Globus pallidus (tissue), 1 donor: ENCODE measurements at places on chromosomes 1 and 21.

DNA sequence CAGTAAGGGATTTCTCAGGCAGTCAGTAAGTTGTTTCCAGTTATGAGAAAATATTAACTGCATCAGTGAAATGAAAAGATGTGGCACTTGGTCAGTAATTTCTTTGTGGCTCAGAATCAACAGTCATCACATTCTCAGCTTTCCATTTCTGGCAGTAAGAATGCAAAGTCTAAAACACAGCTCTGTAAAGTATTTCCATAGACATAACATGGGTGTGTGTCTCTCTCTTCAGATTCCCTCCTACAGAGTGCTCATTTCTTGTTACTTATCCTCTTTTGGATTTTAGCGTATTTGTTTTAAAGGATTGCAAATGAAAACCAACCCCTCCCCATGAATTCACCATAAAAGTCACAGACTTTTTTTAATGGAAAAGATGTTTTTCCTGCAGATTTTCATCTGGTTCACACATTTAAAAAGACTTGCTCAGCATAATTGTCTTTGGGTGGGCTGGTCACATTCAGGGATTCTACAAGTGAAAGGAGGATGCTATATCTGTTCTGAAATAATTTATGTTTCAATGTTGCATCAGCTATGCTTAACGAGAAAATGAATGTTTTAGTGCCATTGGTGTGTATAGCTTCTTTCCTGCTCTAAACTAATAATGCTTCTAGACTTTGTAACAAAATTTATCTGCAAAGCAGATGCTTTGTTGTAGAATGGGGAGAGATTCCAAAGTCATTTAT lies 34.6 kb upstream of the CD55 start:
- DNase-seq: no peak

GRCh38 chr1:165376811-165377311 lies 20.3 kb upstream of the LMX1A start:
- no peak for DNase-seq

- DNase-seq: no peak
Measured at GRCh38 chr1:197981561-197981960, 64.4 kb downstream of the LHX9 start.

DNA sequence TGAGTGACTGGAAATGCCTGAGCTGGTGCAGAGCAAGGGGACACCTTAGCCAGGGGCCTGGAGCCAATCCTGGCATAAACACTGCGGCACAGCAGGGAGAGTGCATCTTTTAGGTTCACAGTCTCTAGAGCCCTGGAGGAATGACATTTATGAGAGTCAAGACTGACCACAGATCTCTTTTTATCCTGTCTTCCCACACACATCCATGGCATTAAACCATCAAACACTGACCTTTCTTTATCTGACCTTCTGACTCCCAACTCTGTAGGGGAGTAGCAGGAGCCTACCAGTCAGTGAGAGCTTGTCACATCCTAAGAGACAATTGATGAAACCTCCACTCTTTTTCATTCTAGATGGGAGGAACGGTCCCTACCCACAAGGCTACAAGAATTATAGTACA lies 7.9 kb downstream of the CD34 start:
- no peak for DNase-seq

GRCh38 chr1:231827337-231828105 lies 200.9 kb downstream of the DISC1 start:
- no peak for DNase-seq

DNA sequence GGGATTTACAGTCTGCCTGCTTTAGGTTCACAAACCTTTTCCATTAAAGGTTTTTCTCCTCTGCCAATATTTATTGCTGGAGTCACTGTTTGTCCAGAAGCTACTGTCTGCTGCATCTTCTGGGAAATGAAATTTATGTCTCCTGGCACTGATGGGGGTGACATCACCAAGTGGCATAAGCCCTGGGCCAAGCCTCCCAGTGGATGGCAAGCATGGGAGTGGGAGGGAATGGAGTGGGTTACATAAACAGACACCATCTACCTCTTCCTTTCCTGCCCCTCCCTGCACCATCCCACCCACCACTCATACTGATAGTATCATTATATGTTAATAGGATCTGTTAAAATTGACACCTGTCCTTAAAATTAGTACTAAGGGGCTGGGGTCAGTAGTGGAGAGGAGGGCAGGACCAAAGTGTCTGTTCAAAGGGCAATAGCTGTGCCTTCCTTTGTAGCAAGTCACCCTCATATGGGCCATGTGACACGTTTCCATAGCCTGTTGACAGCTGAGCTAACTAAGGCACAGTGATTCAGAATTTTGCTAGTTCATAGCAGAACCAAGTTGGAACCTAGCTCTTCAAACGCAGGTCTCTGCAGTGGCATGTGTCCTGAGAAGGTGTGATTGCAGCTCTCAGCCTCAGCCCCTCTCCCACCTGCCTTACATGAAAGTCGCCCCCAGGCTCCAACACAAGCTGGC lies 71.0 kb downstream of the MAB21L3 start:
- no peak for DNase-seq

GRCh38 chr21:45471525-45472221 lies 66.7 kb downstream of the COL18A1 start:
- DNase-seq: no peak

DNA sequence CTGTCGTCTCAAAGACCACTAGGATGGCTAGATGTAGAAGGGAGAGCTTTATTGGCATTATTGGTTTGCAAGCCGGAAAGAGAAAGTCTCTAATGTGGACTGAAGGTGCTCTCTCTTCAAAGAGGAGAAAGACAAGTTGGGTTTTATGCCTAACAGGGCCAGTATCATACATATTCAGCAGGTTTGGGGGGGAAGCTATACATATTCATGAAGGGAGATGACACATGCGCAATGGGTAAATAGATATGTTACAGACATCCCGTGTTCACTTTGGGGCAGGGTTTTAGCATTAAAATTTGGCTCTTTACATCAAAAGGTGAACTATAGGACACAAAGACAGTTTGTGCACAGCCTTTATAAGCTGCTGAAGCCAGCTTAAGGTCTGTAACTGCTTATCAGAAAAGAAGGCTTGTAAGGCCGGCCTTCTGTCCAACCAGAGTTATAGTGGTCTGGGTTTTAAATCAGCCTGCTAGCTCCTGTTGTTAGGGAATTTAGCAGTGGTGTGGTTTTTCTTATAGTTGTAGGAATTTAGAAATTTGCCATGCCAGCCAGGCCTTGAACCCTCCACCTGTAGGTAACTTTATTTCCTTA lies 46.5 kb upstream of the LRRN2 start:
- DNase-seq: no peak

GRCh38 chr1:8276173-8276914 lies 41.6 kb upstream of the SLC45A1 start:
- no peak for DNase-seq

DNA sequence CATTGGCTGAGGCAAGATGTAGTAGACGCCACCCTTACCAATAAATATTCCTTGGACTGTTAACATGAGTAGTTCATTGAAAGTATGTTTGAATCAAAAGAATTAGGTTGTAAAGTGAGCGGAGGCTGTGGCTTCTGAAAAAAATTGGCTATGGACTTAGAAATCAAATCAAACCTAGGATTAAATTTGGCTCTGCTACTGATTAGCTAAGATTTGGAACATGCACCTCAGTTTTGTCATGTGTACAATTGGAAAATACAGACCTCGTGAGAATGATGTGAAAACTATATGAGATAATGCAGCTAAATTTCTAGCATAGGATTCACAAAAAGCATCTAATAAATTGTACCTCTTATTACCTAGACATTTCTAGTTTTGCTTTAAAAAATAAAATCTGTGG lies 85.3 kb upstream of the USP25 start:
- DNase-seq: no peak
